ENCODE measurements at places on chromosomes 7 and 10. TPM values are rescaled to one million over a fixed set of nuclear protein-coding genes. Genes with fewer than 3 reads are reported as not detected.

DNA sequence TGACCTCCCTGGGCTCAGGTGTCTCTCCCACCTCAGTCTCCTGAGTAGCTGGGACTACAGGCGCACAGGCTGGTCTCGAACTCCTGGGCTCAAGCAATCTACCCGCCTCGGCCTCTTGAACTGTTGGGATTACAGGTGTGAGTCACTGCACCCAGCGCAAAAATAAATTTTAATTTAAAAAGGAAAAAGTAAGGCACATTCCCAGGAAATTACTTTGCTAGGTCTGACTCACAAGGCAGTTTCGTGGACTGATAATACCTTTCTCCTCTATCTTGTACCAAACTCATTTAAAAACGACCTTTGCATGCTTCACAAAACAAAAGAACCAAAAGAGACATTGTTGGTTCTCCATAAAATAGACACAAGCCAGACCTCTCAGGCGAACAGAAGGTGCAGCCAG, 29.7 kb downstream of the PARP12 start:
- no peak for DNase-seq

DNA sequence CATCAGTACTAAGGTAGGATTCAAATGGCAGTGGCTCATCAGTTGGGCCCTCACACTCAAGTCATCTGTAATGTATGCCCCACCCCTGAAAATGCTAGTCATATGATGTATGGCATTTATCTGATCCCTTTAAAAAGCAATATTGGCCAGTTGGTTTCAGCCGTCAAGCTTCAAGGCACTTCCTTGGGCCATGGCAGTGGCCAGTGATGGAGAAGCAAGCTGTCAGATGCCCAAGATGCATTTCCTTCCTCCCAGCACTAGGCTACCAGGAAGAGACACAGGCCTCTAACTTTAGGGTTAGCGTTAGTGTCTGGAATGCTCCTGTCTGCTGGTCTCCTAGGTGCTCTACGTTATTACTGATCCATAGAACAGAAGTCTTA, 64.1 kb downstream of the PIK3AP1 start:
- no peak for DNase-seq

The RELN gene
- 315 TPM for polyA plus RNA-seq

The CYP26A1 gene
- polyA plus RNA-seq = 0.15 TPM

DNA sequence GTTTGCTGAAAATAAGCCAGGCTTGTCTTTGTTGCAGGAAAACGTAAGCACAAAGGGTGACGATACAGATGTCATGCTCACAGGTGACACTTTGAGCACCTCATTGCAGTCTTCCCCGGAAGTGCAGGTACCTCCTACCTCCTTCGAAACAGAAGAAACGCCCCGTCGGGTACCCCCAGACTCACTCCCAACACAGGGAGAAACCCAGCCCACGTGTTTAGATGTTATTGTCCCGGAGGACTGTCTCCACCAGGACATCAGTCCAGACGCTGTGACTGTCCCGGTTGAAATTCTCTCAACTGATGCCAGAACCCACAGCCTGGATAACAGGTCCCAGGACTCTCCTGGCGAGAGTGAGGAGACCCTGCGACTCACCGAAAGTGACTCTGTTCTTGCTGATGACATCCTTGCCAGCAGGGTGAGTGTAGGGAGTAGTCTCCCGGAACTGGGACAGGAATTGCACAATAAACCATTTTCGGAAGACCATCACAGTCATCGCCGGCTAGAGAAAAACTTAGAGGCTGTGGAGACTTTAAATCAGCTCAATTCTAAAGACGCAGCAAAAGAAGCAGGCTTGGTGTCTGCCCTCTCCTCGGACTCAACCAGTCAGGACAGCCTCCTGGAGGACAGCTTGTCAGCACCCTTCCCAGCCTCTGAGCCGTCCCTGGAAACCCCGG, 18.3 kb upstream of the BHLHA15 start:
- DNase-seq = no peak

The SEMA3C gene
- polyA plus RNA-seq = 0.08 TPM

- no peak for DNase-seq
Observed at GRCh38 chr7:81111358-81111757, 192.5 kb upstream of the SEMA3C start.

- no peak for DNase-seq
Observed at GRCh38 chr10:114024876-114025610, 18.6 kb upstream of the ADRB1 start.

- DNase-seq = no peak
Observed at GRCh38 chr7:130822642-130823041, 88.6 kb upstream of the KLF14 start.

DNA sequence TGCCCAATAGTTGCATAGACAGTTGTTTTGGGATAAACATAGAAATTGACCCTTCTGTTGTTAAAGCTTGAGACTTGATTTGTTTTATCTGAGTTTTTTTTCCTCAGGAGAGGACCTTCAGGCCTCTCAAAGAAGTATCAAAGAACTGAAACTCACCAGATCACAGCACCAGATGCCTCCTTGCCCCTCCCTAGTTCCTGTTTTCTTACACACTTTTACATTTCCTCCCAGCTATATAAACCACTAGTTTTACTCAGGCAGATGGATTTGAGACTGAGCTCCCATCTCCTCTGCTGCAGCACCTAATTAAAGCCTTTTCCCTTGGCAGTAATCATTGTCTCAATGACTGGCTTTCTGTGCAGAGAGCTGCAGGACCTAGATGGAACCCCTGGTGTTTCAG, 150.6 kb upstream of the NRG3 start:
- DNase-seq = no peak

All from HepG2 (cell line).